ENCODE measurements at places on chromosomes 3 and 15.

DNA sequence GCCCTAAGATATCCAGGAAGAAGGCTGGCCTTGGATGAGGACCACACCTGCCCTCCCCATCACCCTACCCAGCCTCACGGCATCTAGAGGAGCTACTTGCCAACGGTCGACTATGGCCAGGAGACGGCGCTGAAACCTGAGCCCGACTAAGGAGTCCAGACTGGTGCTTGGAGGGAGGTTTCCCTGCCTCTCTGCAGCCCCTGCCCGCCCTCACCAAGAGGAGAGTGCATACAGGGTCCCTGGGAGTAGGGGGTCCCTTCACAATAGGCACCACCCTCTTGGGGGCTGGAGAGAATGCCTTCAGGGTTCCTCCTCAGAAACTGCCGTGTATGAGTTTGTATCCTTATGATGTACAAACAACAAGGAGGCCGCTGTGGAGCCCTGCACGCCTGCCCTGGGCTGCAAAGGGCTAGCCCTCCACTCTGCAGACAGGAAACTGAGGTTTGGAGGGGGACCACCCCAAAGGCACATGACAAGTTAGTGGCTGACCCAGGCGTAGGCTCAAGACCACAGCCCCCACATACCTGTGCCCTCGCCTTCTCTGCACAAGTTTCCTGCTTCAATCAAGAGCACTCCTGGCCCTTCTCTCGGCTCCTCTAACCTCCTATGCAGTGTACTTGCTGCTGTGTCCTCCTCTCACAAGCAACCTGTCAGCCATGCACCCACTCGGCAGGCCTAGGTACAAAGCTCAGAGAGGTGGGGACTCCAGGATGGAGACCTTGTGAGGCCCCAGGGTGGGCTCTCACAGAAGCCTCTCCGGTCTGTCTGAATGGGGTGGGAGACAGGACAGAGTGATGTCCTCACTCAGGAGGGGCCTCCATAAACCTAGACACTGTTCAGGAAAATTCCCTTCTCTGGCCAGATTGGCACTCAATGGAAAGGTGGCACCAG, 7.4 kb downstream of the KLF15 start:
- no peak for DNase-seq
- no peaks in the 10 kb centered on the region for H3K27me3 ChIP-seq
- no peaks in the 10 kb centered on the region for H3K4me1 ChIP-seq
- H3K36me3 ChIP-seq = no peaks in the 10 kb centered on the region
- no peak overlapping the region for H3K4me3 ChIP-seq

- H3K4me1 ChIP-seq = peaks cover 14% of the 10 kb centered on the region
- no peak for DNase-seq
- peak overlapping the region; percentile 77 for H3K4me3 ChIP-seq
- no peaks in the 10 kb centered on the region for H3K27me3 ChIP-seq
- peaks cover 3% of the 10 kb centered on the region for H3K36me3 ChIP-seq
Observed at GRCh38 chr15:26083457-26083856, 220.3 kb upstream of the ATP10A start.

DNA sequence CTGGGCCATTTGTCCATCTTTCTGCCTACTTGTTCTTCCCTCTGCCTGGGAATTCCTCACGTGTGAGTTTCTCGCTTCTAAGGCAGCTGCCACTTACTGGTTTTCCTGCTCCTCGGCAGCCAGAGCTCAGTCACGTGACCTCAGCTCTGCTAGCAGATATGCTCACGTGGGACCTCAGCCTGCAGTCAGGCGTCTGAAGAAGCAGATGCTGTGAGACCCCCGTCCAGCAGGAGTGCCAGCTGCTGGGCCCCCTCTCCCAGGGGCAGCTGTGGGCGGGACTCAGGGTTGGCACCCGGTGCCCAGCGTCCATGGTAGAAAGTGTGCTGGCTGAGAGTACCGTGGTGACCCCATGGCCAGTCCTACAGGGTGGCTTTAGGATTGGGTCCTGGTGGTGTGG, 161.3 kb upstream of the TLE3 start:
- H3K4me1 ChIP-seq = peaks cover 36% of the 10 kb centered on the region
- no peaks in the 10 kb centered on the region for H3K27me3 ChIP-seq

DNA sequence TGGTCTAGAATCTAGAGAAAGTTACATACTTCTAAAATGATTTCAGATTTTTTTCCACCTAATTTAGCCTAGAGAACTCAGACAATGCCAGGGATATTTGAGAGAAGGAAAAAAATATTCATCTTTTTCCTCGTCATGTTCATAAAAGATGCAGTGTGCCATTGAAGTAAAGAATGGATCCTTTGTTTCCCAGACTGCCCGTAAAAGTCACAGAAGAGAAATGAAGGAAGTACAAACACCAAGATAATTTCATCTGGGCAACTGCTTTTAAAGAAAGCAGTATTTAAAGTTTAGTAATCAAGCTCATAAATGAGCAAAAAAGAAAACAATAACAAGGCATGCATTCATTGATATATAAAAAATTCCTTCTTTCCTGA, 47.2 kb downstream of the TTC23 start:
- no peak overlapping the region for H3K4me3 ChIP-seq
- DNase-seq = no peak
- H3K36me3 ChIP-seq = no peaks in the 10 kb centered on the region

- peaks cover 18% of the 10 kb centered on the region for H3K4me1 ChIP-seq
- peaks cover 34% of the 10 kb centered on the region for H3K27me3 ChIP-seq
- peak overlapping the region; percentile 43 for H3K27ac ChIP-seq
- peak overlapping the region; percentile 83 for H3K4me3 ChIP-seq
- no peaks in the 10 kb centered on the region for H3K36me3 ChIP-seq
Observed at GRCh38 chr3:186825872-186826409, 16.6 kb upstream of the ADIPOQ start.

GRCh38 chr3:35528728-35529127, 110.6 kb upstream of the ARPP21 start:
- no peak overlapping the region for H3K27ac ChIP-seq
- H3K4me3 ChIP-seq = no peak overlapping the region
- H3K27me3 ChIP-seq = no peaks in the 10 kb centered on the region
- no peaks in the 10 kb centered on the region for H3K36me3 ChIP-seq

DNA sequence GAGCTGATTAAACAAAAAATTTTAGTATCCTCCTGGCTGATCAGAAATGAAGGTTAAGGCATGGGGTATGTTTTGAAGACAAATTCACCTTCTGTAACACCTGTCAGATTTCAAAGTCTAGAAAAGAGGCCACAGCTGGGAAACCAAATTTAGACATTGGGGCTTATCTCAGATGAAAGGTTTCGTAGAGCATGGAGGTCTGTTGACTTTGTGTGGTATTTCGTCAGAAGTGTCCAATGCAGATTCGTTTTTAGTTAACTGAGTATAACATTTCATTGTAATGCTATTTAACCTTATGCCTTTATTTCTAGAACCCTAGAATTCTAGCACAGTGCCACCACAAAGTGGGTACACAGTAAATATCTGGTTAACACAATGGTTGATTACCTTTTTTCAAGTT, 61.7 kb downstream of the FNDC3B start:
- H3K4me3 ChIP-seq = no peak overlapping the region
- peaks cover 40% of the 10 kb centered on the region for H3K4me1 ChIP-seq
- no peak for DNase-seq
- H3K27ac ChIP-seq = peak overlapping the region; percentile 97

DNA sequence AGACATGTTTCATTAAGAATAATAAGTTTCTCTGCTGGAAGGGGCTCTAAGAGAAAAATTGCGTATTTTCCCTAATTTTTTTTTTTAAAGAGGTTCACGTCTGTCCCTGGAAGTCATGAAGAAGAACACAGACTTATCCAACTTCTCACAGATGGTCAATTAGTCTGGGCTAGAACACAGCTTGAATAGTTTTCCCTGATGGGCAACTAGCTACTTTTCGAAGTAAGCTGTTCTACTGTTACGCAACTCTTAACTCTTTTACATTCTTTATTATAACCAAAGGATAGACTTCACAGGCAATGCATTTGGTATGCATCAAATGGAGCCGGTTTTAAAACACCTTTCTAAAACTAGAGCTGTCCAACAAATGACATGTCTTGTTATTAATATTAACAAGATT, 144.2 kb upstream of the TNIK start:
- no peak for DNase-seq
- no peak overlapping the region for H3K27ac ChIP-seq
- no peak overlapping the region for H3K4me3 ChIP-seq
- H3K4me1 ChIP-seq = no peaks in the 10 kb centered on the region
- H3K27me3 ChIP-seq = peaks cover 6% of the 10 kb centered on the region

DNA sequence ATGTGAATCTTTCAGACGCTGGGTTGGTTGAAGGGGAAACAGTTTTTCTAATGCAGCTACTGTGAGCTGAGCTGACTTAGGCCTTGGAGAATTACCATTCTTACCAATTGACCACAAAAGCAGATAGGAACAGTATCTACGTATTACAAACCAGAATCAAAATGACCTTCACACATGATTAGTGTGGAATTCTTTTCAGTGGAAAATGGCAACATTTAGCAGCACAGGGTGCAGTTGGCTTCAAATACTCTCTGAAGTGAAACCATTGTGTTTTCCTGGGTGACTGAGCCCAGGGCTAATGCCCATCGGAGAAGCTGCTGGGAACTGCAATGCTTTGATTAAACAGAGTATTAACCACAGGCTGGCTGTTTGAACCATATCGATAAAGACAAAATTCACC, 40.2 kb upstream of the GOLGA8J start:
- no peaks in the 10 kb centered on the region for H3K4me1 ChIP-seq
- no peak for DNase-seq
- H3K36me3 ChIP-seq = peaks cover 4% of the 10 kb centered on the region
- H3K27ac ChIP-seq = no peak overlapping the region
- no peak overlapping the region for H3K4me3 ChIP-seq

GRCh38 chr3:195246581-195246995, 24.4 kb downstream of the XXYLT1 start:
- H3K36me3 ChIP-seq = peaks cover 9% of the 10 kb centered on the region
- H3K27ac ChIP-seq = no peak overlapping the region
- H3K27me3 ChIP-seq = no peaks in the 10 kb centered on the region
- peaks cover 21% of the 10 kb centered on the region for H3K4me1 ChIP-seq
- no peak for DNase-seq

DNA sequence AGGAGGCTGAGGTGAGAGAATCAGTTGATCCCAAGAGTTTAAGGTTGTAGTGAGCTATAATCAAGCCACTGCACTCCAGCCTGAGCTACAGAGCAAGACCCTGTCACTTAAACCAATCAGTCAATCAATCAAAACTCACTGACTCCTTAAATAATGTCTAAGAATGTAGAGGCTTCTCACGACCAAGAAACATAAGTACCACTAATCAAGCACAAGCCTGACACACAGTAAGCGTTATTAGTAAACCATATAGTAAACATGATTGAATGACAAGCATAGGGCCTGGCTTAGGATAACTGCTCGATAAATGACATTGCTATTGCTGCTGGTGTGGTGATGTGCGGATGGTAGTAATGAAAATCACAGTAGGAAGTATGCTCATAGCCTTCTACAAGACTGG, 29.4 kb downstream of the C3orf85 start:
- no peaks in the 10 kb centered on the region for H3K4me1 ChIP-seq
- no peak overlapping the region for H3K4me3 ChIP-seq
- no peak for DNase-seq
- peaks cover 2% of the 10 kb centered on the region for H3K36me3 ChIP-seq
- H3K27me3 ChIP-seq = peaks cover 8% of the 10 kb centered on the region
- H3K27ac ChIP-seq = no peak overlapping the region

DNA sequence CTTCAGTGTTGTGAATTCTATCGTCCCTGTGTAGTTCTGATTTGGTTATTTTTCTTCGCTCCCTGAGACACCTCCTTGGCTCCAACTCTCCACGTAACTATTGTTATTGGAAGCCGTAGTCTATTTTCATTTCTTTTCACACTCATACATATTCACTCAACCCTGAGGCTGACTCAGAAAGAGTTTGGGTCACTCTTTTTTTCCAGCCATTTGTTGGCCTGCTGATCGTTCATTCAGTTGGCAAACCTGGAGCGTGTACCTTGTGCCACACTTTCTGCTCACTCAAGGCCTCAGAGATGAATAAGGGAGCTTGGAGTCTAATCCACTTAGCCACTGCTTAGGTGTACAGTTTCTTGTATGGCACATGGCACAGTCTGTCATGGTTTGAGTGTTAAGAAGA, 22.4 kb downstream of the GYG1 start:
- H3K27ac ChIP-seq = no peak overlapping the region
- DNase-seq = no peak
- H3K27me3 ChIP-seq = no peaks in the 10 kb centered on the region
- no peak overlapping the region for H3K4me3 ChIP-seq
- H3K36me3 ChIP-seq = peaks cover 18% of the 10 kb centered on the region
- H3K4me1 ChIP-seq = peaks cover 20% of the 10 kb centered on the region

- H3K27ac ChIP-seq = no peak overlapping the region
- H3K4me1 ChIP-seq = no peaks in the 10 kb centered on the region
- DNase-seq = no peak
- no peaks in the 10 kb centered on the region for H3K27me3 ChIP-seq
Observed at GRCh38 chr3:60277361-60277800, 973.9 kb downstream of the FHIT start.

- peaks cover 19% of the 10 kb centered on the region for H3K27me3 ChIP-seq
- no peak overlapping the region for H3K4me3 ChIP-seq
- H3K36me3 ChIP-seq = no peaks in the 10 kb centered on the region
- no peak for DNase-seq
- no peak overlapping the region for H3K27ac ChIP-seq
- H3K4me1 ChIP-seq = no peaks in the 10 kb centered on the region
Observed at GRCh38 chr3:14536055-14536815, 3.9 kb downstream of the GRIP2 start.

- no peak for DNase-seq
- H3K27ac ChIP-seq = peak overlapping the region; percentile 88
- H3K4me3 ChIP-seq = peak overlapping the region; percentile 93
- no peaks in the 10 kb centered on the region for H3K27me3 ChIP-seq
Observed at GRCh38 chr15:25439369-25439836, 579 bp upstream of the UBE3A start.

DNA sequence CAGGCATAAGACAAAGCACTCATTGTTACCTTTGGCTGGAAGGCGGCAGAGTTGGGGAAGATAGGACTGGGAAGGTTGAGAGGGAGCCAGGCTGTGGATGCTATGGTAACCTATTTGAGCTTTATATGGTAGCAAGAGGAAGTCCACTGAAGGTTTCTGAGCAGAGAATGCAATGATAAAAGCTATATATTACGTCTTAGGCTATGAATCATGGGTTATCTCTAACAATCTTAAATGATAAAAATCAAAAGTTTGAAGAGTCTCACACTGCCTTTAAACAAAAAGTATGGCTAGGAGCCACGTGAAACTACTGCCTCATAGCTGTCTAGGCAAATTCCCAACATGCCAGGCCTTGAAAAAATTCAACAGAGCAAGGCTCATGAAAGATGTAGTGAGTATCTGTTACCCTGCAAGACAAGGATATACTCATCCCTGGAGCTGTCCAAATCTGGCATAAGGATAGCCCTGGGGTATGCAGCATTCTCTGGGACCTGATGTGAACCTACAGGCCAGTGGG, 4.1 kb downstream of the P3H2 start:
- H3K27ac ChIP-seq = no peak overlapping the region
- peaks cover 5% of the 10 kb centered on the region for H3K4me1 ChIP-seq
- no peak for DNase-seq

DNA sequence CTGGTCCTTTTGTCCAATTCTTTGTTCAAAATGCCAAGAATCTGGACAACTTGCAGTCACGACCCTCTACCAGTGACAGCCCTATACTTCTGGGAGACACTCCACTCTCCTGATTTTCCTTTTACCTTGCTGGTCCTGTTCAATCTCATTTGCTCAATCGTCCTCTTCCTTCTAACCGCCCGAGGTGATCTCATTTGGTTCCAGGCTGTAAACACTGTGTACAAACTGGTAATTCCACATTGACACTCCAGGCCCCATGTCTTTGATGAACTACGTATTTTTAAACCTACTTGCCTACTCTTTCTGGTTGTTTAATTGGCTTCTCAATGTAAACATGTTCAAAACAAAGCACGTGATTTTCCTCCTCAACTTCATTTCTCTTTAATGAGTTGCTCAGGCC, 23.7 kb upstream of the C3orf49 start:
- no peak overlapping the region for H3K4me3 ChIP-seq
- H3K4me1 ChIP-seq = no peaks in the 10 kb centered on the region
- H3K36me3 ChIP-seq = peaks cover 4% of the 10 kb centered on the region
- H3K27me3 ChIP-seq = peaks cover 5% of the 10 kb centered on the region
- no peak for DNase-seq
